ENCODE measurements at places on chromosomes 13 and 19.

DNA sequence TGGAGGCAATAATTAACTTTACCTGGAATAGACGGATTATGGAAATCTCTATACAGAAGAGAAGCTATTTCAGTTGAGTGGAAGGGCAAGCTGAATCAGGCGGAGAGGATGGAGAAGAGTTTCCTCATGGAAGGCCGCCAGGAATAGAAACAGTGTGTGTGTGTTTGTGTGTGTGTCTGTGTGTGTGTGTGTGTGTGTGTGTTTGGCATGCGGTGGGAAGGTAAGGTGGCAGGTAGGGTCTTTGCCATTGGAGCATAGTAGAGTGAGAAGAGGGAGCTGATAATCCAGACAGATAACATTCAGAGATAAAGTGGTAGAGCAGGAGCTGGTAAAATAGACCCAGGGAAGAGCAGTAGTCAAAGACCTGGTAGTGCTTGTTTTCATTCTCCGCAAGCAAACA, 9.2 kb upstream of the HS6ST3 start:
- no peak for DNase-seq

GRCh38 chr13:36806102-36806501, 12.9 kb upstream of the RFXAP start:
- DNase-seq: no peak

GRCh38 chr13:90365130-90365529, 982.4 kb upstream of the MIR17HG start:
- no peak for DNase-seq

GRCh38 chr13:112696001-112696868, 6.4 kb downstream of the ATP11A start:
- no peak for DNase-seq

DNA sequence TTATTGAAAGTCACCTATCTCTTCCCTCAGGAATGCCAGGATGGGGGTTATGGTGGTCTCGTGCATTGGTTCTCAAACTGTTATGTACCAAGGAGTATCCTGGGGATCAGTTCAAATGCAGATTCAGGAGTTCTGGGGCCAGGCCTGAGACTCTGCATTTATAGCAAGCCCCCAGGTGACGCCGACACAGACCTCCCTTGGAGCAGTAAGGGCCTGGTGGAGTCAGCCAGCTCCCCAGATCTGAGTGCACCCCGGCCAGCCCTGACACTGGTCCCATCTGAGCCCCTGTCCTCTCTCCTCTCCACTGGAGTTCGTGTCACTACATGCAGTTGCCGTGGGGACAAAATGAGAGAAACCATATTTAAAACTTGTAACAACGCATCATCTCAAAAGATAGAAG, 112.9 kb downstream of the COL4A2 start:
- DNase-seq: no peak

DNA sequence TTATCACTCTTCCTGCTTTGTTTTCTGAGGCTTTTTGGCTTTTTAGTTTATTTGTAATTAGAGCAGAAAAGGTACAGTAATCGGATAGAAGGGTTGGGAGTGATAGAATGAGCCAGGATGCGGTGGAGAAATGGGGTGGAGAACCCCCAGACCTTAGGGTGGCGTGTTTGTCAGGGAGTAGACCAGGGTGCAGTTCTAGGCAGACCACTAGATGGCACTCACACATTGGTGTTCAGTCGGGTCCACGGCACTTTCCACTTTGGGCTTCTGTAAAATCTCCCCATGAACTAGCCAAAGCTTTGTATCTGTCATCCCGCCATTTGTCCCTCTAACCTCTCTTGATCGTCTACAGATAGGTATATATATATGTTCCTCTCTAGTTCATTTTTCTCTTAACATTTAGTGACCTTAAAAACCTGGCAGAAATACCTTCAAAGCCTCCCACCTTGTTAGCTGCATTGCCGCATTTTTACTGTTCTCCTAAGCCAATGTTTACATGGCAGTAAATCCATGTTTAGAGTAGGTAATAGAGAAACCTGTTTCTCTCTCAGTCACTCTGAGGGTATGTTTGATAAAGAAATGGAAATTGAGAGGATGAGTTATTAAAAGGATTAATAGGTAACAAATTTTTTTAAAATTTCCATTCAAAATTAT, 154.9 kb downstream of the TM9SF2 start:
- DNase-seq: peak; percentile 55

DNA sequence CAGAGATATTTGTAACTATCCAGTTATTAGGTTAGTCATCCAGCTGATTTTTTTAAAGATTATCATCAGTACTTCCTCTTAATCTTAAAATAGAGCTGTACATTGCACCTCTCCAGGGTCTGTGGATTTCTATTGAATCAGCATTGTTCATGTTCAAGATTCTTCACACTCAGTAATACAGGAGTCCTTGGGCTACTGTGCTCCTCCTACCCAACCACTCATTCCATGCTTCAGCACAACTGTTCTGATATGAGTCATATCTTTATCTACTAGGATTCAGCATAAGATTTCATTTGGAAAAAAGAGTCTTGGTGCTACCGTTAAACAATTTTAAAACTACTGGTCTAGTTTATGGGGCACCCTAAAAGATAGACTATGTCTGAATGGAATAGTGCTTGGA, 357.8 kb downstream of the DCT start:
- DNase-seq: no peak

- no peak for DNase-seq
Observed at GRCh38 chr13:30466841-30467252, 1.1 kb upstream of the HMGB1 start.

GRCh38 chr13:109817591-109818535, 31.5 kb upstream of the IRS2 start:
- no peak for DNase-seq
